Fibroblast of skin of left biceps (primary cell): ENCODE measurements at places on chromosomes 2 and 18.

DNA sequence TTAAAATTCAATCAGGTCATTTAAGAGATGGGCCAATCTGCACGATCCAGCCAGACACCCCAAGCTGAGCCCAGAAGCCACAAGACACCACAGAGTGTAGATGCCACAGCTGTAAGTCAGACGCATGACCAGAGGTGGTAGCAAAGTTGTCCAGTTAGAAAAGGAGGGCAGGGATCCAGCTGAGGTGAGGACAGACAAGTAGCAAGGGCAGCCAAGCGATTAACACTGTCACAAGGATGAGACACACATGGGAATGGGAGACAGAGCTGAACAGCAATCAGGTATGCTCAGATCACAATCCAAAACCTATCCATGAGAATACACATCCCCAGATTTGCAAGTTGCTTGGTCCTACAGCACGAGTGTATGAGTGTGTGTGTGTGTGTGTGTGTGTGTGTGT is 143.4 kb upstream of the STK17B start:
- no peak for DNase-seq

- DNase-seq: no peak
Observed at GRCh38 chr2:96097441-96097840, 18.9 kb downstream of the ADRA2B start.

DNA sequence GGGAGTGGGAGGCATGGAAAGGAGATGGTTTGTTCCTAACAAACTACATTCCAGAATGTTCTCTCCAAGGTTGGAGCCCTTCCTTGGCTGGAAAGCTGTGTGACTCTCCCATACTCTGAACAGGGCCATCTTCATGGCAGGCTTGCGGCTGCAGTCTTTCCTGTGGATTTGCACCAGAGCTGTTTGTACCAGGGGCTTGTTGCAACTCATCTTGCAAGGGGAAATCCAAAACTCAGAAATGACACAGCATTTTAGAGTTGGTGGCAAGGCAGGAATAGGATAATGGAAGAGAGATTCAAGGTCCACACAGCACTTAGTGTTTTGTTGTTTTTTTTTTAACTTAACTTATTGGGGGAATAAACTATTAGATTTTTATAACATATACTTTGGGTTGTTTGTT is 73.7 kb upstream of the ZNF516 start:
- DNase-seq: no peak

GRCh38 chr2:80525152-80525551 is 220.6 kb upstream of the LRRTM1 start:
- no peak for DNase-seq

- no peak for DNase-seq
Observed at GRCh38 chr2:3458396-3459184, 60.7 kb downstream of the ADI1 start.
